ENCODE measurements at places on chromosomes 13 and 19.

DNA sequence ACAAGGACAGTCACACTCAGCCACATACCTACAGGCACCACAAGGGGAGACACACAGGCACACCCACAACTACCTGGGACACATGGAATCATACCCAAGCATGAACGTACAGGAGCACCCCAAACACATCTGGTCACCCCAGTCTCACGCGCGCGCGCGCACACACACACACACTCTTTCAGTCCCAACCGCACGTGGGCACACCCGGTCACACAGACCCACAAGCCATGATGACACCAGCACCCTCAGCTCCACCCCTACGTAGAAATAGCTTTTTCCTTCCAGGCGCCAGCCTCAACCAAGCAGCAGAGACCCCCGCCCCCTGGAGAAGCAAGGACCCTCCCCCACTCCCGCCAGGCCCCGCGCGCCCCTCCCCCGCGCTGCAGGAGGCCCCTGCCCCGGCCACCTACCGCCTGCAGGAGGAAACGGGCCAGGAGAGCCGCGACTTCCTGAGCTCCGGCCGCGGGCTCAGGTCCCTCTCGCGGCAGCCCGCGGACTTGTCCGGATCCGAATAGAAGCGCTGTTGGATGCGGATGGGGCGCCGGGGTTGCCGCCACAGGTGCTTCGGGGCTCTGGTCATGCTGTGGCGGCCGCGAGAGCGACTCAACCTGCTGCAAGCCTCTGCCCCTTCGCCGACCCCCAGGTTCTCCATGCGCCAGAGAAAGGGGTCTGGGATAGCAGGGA, 6.4 kb upstream of the PDE4C start:
- peak; percentile 80 for DNase-seq

- no peak for DNase-seq
These were observed 12.0 kb downstream of the CERS4 start for GRCh38 chr19:8221161-8221560.

GRCh38 chr19:37855098-37855497, 51.3 kb downstream of the WDR87 start:
- DNase-seq, result peak; percentile 76

DNA sequence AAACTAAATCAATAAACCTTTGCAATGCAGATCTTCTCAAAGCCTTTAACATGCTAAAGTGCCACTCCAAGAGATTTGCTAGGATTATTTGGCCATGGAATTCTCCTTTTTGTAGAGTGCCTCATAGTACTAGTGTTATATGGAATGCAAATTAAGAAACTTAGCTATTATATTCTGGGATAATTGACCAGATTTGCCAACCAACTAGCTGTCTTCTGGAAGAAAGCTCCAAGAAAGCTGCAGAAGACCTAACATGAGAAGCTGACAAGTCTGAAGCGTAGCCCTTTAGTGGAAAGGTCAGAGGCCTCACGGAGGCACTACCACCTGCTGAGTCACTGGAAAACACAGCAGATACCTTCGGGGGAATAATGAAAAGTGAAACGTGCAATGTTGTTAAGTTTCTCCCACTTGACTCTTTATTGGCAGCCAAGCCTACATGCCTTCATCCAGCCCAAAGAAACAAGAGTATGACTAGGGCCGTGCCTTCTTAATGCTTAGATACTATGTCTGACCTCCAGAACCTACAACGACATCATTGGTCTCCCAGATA, 29.8 kb upstream of the KATNAL1 start:
- DNase-seq, result no peak

- no peak for DNase-seq
These were observed 53.4 kb downstream of the KCNC3 start for GRCh38 chr19:50275577-50276368.

GRCh38 chr19:10644260-10645007, 9.7 kb upstream of the ILF3 start:
- peak; percentile 88 for DNase-seq

GRCh38 chr19:39083983-39084731, at the start of gene ACP7:
TSS of gene ACP7 (plus strand) at chr19:39084368. CDS start at chr19:39085270, 902 bp downstream.
- DNase-seq, result no peak

DNA sequence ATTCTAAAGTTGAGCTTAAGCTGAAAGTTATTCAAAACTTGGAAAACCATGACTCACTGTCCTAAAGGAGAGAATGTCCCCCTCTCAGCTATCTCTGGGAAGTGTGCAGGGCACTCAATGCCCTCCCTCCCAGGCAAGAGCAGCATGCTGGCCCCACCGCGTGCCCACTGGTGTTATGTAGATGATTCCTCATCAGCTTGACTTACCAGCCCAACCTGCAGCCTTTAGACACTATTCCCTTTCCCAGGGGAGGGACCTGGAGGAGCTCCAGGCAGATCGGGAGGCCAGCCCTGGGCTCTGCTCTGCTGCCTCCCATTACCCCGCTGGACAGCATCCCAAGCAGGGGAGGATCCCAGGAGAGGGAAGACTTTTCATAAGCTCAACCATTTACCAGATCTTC, 124.6 kb downstream of the FGF14 start:
- DNase-seq, result peak; percentile 38

DNA sequence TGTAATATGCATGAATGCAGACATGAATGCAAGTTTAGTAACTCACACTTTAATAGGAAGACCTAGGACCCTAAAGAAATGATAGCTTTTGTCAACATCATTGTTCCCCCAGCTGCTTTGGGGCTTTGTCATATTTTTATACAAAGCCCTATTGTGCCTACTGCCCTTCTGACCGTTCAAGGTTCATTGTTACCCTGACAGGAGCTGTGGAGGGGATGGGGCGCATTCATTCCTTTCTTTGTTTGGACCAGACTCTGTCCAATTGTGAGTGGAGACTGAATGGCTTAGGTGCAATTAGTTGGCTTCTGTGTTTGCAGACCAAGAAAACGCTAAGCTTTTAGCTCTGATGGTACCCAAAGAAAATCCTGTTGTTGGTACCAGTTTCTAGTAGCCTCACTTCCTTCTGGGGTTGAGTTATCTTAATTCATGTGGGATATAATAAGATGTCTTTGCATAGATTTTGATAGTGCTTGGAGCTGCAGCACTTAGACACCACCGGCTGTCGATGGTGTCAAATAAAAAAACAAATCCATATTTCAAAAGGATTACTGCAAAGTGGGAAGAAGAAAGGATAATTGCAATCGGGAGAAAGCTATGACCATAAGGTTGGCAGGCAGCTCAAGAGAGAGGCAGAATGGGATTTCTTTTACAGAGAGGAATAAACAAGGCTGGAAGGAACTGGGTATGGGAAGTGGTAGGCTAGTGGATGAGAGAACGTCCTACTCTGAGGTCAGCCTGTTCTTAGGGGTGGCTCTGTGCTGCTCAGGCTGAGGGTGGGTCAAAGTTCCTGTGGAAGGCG, 133.9 kb upstream of the TMTC4 start:
- no peak for DNase-seq

DNA sequence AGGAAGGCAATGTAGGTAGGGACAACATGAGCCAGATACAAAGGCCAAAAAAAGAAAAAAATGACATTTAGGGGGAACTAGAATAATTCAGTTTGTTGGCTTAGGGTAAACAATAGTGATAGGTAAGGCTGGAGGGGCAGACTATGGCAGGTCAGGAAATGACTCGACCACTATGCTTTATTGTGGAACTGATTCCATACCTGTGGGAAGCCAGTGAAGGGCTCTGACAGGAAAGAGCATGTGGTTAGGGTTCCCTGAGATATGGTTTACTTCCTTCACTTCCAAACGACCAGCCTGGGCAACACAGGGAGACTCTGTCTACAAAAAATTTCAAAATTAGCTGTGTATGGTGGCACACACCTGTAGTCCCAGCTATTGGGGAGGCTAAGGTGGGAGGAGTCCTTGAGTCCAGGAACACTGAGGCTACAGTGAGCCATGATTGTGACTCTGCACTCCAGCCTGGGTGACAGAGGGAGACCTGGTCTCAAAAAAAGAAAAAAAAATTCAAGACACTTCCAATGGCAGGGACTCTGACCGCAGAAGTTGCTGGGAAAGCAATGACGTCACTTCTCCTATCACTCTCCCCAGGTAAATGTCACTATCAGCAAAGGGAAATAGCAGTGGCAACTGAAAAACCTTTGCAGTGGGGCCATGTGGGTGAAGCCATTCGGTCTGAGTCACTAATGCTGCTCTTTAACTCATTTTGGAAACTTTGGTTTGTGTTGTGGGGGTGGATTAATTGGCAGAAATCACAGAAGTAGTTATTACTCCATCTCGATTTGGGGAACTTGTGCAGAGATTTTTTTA, 192.8 kb upstream of the TSC22D1 start:
- DNase-seq, result no peak

GRCh38 chr13:95516021-95516420, 36.5 kb upstream of the CLDN10 start:
- DNase-seq, result no peak

- peak; percentile 64 for DNase-seq
These were observed 31.0 kb downstream of the PTPRS start for GRCh38 chr19:5309438-5310204.

- no peak for DNase-seq
These were observed 176.4 kb downstream of the KCTD12 start for GRCh38 chr13:76709851-76710250.

GRCh38 chr13:43516401-43516833, 270.4 kb downstream of the ENOX1 start:
- DNase-seq, result no peak

DNA sequence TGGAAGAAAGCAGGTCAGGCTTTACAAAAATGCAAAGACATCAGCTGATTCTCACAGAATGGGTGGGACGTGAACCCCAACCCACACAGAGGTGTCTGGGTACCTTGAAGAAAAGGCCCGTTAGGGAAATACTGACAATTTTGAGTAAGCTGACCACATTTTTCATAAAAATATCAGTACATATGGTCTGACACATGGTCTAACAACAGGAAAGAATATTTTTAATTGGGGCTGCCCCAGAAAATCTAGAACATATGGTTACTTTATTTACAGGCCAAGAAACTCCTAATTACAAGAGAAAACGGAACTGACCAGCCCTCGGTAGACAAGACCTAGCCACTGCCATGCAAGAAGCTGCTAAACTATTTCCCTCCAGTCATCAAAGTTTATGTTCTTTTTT, 48.7 kb upstream of the ITM2B start:
- no peak for DNase-seq

All from BE2C (cell line).